ENCODE measurements at places on chromosomes 7 and 10. TPM values are rescaled to one million over a fixed set of nuclear protein-coding genes. Genes with fewer than 3 reads are reported as not detected.

SFRP5 gene
- not detected for total RNA-seq

CYP2E1 gene
- total RNA-seq = 0.36 TPM

CPA4 gene
- total RNA-seq = 365 TPM

DNA sequence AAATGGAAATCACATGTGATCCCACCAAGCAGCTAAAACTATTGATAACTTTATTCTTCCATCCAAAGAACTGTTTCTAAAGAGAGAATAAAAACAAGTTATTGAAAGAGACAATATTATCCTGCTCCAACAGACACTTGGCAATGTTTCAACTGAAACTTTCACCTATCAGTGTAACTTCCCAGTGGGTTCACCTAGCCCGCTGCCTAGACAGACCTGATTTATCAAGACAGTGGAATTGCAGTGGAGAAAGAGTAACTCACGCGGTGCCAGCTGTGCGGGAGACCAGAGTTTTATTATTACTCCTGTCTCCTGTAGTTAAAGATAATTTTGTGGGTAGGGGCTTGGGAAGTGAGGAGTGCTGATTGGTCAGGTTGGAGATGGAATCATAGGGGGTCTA is 199.8 kb downstream of the AHR start:
- DNase-seq = no peak
